ENCODE measurements at places on chromosomes 2 and 18.

DNA sequence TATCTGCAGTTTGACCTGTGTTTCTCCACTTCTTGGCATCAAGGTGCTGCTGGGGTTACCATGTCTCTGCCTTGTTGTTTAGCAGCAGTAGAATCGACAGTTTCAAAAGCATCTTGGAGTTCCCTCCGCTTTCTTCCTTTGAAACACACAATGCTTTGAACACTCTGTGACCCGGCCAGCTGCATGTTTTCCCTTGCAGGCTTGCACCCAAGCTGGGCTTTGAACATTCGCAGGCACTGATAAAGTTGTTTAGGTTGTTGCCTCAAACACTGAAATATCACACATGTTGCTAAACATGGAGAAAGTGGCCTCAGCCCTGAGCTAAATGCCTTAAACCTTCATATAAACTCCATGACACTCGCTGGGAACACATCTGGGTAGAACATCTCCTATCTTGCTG lies 251.7 kb downstream of the TSN start:
- no peak for DNase-seq

- no peak for DNase-seq
Observed at GRCh38 chr2:70489165-70489564, 64.5 kb downstream of the TGFA start.

DNA sequence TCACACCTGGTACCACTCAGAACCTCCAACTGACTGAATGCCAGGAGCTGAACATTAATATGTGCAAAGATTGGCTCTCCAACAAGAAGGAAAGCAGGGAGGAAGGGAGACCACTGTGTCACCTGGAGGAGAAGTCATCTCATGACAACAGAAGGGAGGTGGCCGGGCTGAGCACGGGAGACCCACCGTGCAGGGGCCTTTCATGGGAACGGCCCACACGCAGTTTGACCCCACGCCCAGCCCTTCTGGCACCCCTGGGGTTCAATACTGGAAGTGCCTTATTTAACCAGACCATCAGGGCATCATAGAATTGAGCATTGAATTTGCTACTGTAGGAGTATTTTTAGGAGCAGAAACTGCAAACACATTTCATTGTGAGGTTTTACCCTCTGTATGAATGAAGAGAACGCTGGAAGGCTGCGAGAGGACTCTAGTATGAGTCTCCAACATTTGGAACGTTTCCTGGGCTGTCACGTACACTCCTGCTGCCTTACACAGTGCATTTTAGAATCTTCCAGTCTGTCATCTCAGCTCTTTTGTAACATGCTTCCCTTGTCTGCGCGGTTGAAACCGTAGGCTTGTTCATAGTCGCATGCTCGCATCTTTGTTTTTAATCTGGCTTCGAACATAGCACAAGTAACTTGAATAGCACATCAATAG lies 132.1 kb downstream of the NFATC1 start:
- DNase-seq: no peak

DNA sequence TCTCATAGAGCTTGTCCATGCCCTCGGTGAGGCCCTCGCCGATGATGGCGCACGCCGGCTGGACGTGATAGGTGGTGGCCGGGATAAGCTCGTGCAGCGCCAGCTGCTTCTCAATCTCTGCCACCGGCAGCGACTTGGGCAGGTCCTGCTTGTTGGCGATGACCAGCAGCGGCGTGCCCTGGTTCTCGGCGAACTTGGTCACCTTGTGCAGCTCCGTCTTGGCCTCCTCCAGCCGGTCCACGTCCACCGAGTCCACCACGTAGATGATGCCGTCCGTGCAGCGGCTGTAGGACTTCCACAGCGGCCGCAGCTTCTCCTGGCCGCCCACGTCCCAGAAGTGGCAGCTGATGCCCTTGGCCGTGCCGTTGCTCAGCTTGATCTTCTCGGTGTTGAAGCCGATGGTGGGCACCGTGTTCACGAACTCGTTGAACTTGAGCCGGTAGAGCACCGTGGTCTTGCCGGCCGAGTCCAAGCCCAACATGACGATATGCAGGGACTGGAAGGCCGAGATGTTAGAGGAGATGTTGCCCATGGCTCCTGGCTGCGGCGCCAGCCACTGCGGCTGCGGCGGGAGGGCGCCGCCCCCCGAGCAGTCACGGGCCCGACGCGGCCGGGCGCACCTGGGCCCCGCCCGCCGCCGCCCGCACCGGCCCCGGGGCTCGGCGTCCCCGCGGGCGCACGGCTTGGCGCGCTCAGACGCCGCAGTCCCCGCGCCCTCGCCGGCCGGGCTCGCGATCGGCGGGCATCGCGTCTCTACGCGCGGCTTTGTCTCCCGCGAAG lies 636 bp downstream of the ARL4C start:
- DNase-seq: peak; percentile 38

Data from CD4-positive, alpha-beta T cell (primary cell).